ENCODE measurements at places on chromosomes 11 and 22.

GRCh38 chr11:34938611-34939010, 22.2 kb downstream of the PDHX start:
- DNase-seq: no peak

DNA sequence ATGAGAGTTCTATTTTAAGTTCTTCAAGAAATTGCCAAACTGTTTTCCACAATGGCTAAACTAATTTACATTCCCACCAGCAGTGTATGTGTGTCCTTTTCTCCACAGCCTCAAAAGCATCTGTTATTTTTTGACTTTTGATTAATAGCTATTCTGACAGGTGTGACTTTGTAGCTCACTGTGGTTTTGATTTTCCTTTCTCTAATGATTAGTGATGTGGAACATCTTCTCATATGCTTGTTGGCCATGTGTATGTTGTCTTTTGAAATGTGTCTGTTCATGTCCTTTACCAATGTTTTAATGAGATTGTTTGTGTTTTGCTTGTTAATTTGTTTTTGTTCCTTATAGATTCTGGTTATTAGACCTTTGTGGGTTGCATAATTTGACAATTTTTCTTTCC, 18.0 kb upstream of the RAB38 start:
- no peak for DNase-seq

- DNase-seq: no peak
These were observed 9.3 kb downstream of the TENM4 start for GRCh38 chr11:79431535-79431934.

DNA sequence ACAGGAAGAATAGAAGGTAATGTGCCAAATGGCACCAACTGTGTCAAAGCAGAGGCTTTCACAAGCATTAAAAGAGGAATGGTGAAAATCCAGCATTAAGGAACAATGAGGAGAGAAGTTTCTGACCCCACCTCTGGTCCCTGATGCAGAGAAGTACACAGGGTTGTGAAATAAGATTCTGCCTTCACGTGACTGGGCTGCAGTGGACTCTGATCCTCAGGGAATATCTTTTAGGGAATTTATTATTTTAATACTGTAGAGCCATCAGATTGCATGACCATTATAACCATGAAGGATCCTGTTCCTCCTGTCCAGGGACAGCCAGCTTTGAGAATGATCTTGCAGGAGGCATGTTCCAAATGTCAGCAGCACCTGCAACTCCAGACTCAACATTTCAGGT, 74.4 kb upstream of the FAR1 start:
- no peak for DNase-seq

GRCh38 chr22:48842583-48842945, 985.1 kb downstream of the BRD1 start:
- no peak for DNase-seq

DNA sequence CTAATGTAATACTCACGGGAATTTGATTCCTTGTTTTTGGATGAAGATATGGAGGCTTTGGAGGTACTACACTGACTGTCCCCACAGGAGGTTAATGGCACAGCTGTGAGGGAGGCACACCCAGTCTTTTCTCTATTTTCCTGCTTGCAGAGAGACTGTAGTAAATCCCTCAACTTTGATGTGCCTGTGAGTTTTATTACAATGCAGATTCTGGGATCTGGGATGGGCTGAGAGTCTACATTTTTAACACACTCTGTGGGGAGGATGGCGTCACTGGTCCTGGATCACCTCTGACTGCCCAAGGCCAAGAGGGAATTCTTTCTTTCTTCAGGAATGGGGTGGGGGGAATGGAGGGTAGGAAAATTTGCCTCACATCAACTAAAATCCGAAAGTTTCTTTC, 80.2 kb upstream of the NTM start:
- no peak for DNase-seq

- no peak for DNase-seq
These were observed 1233.0 kb downstream of the JRKL start for GRCh38 chr11:97622795-97623194.

- no peak for DNase-seq
These were observed at the start of gene OR56A4 for GRCh38 chr11:6006846-6007245. Gene OR56A4, minus strand, starts transcription at chr11:6006946. Its CDS starts 3,954 bp downstream, at chr11:6002992.

GRCh38 chr22:39985383-39986035, 9.2 kb upstream of the FAM83F start:
- no peak for DNase-seq

GRCh38 chr11:82930734-82931133, 29.2 kb downstream of the DDIAS start:
- DNase-seq: no peak

GRCh38 chr11:6603287-6604080, at the start of the genes ILK and RRP8:
Gene ILK, plus strand, starts transcription at chr11:6603774. Its CDS starts 498 bp downstream, at chr11:6604272.
Gene RRP8, minus strand, starts transcription at chr11:6603616. Its CDS starts 114 bp downstream, at chr11:6603502.
- peak; percentile 96 for DNase-seq

GRCh38 chr11:99670067-99670676, 649.4 kb downstream of the CNTN5 start:
- no peak for DNase-seq

DNA sequence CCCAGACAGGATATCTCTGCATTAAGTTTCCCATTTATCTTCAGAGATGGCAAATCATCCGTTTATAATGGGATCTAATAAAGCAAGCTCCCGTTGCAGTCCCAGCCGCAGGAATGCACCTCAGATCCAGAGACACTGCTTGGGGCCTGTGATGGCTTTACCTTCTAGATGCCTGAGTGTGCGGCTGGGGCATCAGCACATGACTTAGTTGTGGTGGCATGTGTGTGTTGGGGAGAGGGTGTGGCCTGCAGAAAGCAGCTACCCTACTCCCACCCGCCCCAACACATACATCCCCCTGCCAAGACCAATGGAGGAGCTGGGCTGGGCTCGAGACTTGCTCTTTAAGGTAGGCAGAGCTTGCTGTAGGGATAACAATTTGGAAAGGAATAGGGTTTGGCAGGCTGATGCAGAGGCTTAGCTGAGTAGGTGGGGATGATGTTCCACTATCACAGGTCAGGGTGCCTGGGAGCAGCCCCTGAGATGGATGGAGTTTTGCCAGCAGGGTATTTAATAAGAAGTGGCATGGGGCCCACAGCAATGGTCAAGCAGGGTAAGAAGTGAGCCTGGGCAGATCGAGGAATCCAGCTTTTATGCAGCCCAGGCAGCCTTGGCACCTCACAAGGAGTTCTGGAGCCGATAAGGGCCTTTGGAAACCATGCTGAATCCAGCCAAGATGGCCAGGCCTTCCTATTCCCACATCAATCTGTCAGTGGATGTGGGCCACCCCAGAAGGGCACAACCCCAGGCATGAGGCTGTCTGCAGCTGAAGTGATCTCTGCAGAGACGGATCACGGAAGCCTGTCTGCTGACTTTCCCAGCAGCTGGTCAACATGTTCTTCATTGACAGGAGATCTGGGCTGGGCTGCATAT, 601.3 kb downstream of the BUD13 start:
- DNase-seq: no peak

DNA sequence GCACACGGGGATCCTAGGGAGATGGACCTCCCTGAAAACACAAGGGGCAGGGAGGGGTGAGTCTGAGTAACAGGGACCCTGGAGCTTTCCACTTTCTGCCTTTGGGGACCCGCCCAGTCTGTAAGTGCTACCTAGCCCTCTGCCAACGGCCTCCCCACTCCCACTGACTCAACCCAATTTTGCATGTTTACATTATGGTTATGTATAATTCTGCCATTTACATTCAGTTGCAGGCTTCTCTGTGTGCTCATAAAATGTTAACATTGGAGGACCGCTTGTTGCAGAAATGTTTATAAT, 105.8 kb downstream of the DSCAML1 start:
- DNase-seq: no peak
